ENCODE measurements at places on chromosomes 2 and 18.

DNA sequence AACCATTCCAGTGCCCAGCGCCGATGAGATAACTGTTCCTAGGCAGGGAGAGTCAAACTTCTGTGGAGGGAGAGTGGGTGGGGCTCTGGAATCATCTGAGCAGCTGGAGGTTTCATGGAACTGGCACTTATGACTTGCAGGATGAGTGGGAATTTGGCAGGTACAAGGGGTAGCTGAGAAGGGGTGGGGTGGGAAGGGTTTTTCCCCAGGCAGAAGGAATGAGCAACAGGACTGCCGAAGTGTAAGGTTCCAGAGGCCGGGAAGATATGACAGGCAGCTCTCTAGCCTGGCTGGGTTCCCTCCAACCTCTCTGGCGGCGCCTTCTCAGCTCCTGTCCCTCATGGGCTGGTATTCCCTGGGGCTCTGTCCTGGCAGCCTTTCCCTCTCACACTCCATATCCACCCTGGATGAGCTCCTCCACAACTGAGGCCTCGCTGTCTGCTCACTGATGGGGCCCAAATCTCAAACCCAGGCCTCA lies 2.5 kb upstream of the TET3 start:
- no peak for DNase-seq

GRCh38 chr2:144920755-144921530 lies 401.0 kb upstream of the ZEB2 start:
- DNase-seq, result no peak

DNA sequence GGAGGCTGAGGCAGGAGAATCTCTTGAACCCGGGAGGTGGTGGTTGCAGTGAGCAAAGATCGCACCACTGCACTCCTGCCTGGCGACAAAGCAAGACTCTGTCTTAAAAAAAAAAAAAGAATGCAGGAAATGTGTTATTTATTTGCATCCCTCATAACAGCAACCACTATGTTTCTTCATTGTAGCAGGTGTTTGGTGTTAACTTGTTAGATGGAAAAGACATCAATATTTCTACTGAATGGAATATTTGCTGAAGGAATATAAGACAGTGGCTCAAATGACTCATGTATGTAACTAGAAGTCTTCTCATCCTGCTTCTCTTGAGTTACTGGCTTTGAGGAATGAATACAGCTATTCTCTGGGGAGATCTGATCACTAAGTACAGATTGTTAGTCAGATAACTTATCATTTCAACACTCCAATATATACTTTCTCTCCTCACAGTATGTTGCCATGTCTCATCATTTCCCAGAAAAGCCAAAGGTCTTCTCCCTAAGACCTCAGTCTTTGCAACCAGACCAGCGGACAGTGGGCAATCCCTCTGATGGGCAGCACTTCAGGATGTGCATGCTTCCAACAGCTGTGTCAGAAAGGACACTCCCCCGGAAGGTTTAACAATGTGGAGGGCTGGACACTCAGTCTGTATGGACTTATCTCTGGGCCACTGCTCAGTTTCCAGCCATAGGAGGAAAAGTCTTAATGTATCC lies 104.4 kb upstream of the STK17B start:
- DNase-seq, result no peak

DNA sequence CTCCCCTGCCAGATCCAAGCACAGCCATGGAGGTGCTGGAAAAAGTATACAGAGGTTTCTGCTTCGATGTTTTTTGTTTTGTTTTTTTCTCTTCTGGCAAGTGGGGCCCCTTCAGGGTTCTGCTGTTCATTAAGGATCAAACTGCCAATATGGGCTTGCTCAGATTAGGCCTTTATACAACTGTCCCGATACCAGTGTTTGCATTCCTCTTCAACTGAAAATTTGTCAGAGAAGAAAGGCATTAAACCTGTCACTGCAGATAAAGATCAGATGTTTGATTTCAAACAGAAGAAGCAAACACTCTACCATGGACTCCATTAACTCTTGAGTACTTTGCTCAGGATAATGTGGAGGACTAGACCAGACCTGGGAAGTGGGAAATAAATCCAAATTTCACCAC lies 396.0 kb upstream of the SMIM21 start:
- DNase-seq, result no peak

- DNase-seq, result no peak
Measured at GRCh38 chr2:142874293-142874814, 3.1 kb upstream of the KYNU start.

GRCh38 chr18:80029690-80030089 lies 4.5 kb upstream of the RBFA start:
- no peak for DNase-seq

- DNase-seq, result no peak
Measured at GRCh38 chr2:150129921-150130575, 357.4 kb downstream of the RND3 start.

DNA sequence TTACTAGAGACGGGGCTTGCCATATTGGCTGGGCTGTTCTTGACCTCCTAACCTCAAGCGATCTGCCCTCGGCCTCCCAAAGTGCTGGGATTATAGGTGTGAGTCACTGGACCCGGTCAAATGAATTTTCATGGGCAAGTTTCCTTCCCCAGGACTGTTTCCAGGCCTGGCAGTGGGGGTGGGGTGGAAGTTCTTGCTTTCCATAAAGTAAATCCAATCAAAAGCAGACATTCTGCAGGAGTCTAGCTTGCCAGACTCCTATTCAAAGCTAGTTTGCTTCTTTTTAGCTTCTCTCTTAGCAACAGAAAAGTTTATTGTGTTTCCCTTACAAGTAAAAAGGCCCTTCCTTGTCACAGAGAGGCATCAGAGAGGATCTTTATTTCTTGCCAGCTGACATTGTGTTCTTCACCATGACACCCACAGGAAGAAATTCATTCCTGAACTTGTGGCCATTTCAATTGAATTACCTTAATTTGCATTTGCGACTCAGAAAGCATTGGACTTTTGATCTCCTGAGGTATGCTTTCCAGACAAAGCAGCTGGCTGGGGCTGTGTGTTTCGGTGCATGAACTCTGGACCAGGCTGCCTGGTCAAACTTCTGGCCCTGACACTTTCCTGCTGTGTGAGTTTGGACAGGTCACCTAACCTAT lies 37.9 kb downstream of the LYPD1 start:
- DNase-seq, result peak; percentile 4

- no peak for DNase-seq
Measured at GRCh38 chr2:197322143-197322542, 11.6 kb upstream of the ANKRD44 start.

GRCh38 chr18:28267878-28268625 lies 91.1 kb upstream of the CDH2 start:
- no peak for DNase-seq

All from NCI-H526 treated with DMSO at 0.1 percent for 48 hours (cell line).